ENCODE measurements at places on chromosomes 2 and 18.

GRCh38 chr18:48215876-48216638 lies 193.1 kb downstream of the ZBTB7C start:
- DNase-seq: no peak

GRCh38 chr2:72689579-72690195 lies 136.1 kb downstream of the EXOC6B start:
- DNase-seq: no peak

GRCh38 chr2:35421485-35421884 lies 934.1 kb upstream of the CRIM1 start:
- DNase-seq: no peak

GRCh38 chr2:39730685-39731302 lies 48.3 kb downstream of the THUMPD2 start:
- DNase-seq: peak; percentile 52

GRCh38 chr18:13576598-13576997 lies 149.8 kb downstream of the FAM210A start:
- DNase-seq: peak; percentile 46

DNA sequence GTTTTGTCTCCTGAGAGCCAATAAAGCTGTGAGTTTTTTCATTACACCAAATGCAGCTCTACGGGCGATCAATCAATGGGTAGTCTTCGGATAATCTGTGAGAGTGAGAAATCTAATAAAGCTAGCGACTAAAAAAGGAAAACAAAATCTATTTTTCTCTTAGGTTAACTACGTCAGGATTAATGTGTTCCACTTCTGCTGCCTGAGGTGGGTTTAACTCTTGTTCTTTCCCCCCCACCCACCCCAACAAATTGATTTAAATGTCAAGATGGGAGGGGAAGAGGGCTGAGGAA lies 63.0 kb upstream of the PSMD14 start:
- DNase-seq: no peak

DNA sequence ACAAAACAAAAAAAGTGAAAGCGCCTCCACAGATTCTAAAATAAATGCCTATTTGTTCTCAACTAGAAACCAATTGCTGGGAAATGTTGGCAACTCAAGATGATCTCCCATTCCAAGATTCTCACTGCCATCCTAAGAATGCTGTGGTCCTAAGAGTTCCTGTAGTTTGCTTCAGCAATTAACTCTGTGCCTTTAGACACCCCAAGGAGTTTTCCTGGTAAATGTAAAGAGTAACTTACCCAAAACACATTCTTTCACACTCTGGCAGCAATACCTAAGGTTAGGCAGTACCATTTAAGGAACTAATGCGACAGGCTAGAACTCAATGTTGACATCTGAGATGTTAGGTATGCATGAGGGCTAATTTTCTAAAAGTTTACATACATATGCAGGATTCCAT lies 58.8 kb upstream of the TANK start:
- DNase-seq: no peak

DNA sequence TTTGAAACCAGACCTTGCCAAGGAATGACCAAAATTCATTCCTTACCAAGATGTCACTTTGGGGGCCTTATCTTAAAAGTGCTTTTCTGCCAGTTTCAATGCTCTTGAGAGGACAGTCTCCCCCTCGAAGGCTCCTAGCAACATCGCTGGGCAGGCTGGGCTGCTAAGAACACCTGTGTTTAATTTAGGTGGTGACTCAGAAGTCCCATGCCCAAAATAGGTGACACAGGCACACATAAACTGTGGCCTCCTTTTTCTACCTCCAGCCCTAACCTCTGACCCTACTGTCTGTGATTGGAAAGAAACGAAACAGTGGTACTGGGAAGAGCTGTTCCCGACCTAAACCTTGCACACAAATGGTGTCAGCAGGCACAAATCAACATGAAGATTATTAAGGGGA lies 28.7 kb upstream of the ROCK2 start:
- DNase-seq: no peak

GRCh38 chr2:238418999-238419546 lies 7.7 kb upstream of the ASB1 start:
- no peak for DNase-seq

GRCh38 chr2:32745191-32745590 lies 117.3 kb downstream of the TTC27 start:
- no peak for DNase-seq

- peak; percentile 76 for DNase-seq
Observed at GRCh38 chr2:238644095-238645081, 203.5 kb upstream of the TWIST2 start.

GRCh38 chr2:232984451-232985207 lies 28.4 kb downstream of the NGEF start:
- peak; percentile 39 for DNase-seq

Measured in suppressor macrophage treated with lipopolysaccharide for 1 hour (primary cell).